Fibroblast of skin of left quadriceps (primary cell): ENCODE measurements at places on chromosomes 4 and X.

DNA sequence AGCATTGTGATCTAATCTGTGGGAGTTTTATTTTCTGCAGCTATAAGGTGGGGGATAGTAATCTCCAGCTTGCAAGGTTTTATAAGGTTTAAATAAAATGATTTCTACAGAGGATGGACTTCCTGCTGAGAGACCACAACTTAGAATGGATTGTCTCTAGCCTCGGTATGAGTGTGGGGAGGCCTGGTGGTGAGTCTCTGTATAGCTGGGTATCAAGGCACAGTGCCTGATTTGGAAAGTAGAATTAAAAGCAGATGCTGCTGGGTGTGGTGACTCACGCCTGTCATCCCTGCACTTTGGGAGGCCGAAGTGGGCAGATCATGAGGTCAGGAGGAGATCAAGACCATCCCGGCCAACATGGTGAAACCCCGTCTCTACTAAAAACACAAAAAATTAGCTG is 162.0 kb upstream of the GATB start:
- DNase-seq, result no peak

DNA sequence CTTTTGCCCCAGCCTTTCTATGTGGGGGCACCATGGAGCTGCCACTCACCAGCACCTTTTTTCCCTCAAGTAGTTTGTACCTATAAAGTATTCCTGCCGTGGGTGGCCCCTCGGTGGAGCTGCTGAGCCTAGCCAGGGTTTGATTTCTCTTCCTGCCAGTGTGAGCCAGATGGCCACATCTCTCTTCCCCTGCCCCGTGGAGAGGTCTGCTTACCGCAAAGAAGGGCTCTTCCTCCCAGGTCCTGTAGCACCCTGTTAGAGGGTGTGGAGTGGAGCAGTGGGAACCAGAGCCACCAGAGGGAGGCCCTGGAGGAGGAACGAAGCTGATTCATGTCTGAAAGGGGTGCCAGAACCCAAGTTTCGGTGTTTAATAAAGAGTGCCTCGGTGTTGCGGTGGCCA is 95.4 kb downstream of the PTTG2 start:
- no peak for DNase-seq

- no peak for DNase-seq
Observed at GRCh38 chr4:5822619-5823018, 70.3 kb downstream of the CRMP1 start.

DNA sequence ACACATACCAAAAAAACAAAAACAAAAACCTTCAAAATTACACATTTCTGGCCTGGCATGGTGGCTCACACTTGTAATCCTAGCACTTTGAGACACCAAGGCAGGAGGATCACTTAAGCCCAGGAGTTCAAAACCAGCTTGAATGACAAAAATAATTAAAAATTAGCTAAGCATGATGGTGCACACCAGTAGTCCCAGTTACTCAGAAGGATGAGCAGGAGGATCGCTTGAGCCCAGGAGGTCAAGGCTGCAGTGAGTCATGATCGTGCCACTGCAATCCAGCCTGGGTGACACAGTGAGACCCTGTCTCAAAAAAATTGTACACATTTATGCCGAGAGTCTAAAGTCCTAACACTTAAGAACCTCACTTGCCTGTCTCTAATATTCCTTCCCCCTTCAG is 18.3 kb downstream of the SLC39A8 start:
- no peak for DNase-seq

DNA sequence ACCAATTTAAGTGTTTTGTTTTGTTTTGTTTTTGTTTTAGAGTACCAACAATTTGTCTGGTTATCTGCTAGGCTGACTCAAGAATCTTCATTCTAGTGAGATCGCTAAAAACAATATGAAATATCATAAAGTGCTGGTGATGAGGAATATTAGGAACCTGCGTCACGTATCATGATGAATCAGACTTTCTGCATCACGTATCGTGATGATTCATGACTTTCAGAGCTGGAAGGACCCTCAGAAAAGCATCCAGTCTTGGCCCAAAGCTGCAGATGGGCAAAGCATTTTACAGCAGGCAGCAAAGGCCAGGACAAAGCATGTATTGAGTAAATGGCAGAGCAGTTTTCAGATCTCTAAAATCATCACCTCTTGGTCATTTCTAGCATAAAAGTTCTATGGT is 278.0 kb upstream of the BOD1L1 start:
- DNase-seq, result peak; percentile 55

GRCh38 chrX:45517090-45517973 is 316.7 kb upstream of the DIPK2B start:
- DNase-seq, result peak; percentile 57

GRCh38 chr4:48985976-48986653 is at the start of gene CWH43:
Gene CWH43 (plus strand): TSS chr4:48986275. CDS start chr4:48986430, 155 bp downstream.
- no peak for DNase-seq

DNA sequence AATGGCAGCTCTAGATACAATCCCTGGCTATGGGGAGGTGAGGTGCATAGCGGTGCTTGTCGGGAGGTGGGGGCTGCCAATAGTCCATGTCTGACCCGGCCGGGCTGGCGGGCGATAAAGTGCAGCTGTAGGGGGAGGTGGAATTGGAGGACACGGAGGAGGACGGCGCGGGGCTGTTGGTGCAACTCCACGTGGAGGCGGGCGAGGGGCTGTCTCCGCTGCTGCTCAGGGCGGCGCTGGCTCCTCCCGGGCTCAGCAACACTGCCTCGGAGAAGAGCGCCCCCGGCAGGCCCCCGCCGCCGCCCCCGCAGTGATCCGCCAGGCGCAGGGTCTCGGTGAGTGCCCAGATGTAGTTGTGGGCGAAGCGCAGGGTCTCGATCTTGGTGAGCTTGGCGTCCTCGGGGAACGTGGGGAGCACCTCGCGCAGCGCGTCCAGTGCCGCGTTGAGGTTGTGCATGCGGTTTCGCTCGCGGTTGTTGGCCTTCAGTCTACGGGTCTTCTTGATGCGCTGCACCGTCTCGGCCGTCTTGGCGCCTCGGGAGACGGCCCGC is 1.3 kb downstream of the NEUROG2 start:
- DNase-seq, result no peak

DNA sequence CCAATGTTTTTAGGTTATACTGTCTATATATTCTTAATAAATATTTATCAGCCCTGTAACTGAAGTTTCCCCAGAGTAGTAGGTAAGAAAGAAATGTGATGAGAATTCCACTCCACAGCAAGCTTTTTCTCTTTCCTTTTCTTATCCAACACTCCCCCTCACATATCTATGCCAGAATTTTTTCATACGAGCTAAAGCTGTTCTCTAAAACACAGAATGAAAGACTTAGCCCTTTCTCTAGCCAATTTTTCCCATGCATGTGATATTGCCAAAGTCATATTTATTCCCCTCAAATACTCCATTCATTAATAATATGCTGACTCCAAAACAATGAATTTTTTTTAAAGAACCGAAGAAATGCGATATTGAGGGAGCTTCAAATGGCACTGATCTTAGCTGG is 32.3 kb downstream of the VEGFC start:
- no peak for DNase-seq
